Stimulated activated CD8-positive, alpha-beta memory T cell treated with anti-CD3 and anti-CD28 coated beads, Interleukin-12 subunit alpha, Interleukin-12 subunit beta, amount 100 ng/mL, for 4 hours (primary cell): ENCODE measurements at places on chromosomes 11 and 22.

DNA sequence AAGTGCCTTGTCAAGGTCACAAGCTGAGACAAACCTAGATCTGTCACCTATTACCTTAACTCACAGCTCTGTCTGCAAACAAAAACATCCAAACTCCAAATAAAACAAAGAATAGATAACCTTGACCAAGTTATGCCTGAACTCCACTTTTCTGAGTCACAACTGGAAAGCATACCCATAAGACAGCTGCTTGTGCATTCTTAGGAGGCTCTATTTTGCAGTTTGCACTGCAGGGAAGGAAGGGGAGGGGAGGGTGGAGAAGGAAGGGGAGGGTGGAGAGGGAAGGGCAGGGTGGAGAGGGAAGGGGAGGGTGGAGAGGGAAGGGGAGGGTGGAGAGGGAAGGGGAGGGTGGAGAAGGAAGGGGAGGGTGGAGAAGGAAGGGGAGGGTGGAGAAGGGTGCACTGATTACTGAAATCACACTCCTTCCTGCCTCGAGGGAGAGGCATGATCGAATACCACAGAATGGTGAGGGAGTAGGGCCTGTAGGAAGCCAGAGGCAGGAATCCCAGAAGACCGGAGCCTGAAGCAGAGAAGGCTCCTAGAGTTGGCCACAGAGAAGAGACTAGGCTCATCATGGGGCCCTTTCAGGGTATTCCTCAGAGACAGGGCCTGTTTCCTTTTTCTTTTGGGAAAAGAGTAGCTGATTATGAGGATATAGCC, 5.7 kb upstream of the OR52K2 start:
- DNase-seq: no peak

DNA sequence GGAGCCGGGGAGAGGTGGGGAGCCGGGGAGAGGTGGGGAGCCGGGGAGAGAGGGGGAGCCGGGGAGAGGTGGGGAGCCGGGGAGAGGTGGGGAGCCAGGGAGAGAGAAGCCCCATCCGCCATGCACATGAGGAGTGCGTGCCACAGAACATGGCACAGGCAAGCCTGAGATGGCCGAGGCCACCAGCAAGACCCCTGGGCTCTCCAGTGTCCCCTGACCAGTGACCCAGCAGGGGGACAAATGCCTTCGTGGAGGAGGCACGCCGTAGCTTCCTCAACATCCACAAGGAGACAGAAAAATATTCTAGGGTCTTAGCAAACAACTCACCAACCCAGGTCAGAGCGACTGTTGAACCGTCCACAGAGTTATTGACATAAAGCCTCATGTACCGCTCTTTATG, 618.8 kb downstream of the TBC1D22A start:
- DNase-seq: no peak

GRCh38 chr11:23555085-23555484, 694.8 kb upstream of the CCDC179 start:
- no peak for DNase-seq

DNA sequence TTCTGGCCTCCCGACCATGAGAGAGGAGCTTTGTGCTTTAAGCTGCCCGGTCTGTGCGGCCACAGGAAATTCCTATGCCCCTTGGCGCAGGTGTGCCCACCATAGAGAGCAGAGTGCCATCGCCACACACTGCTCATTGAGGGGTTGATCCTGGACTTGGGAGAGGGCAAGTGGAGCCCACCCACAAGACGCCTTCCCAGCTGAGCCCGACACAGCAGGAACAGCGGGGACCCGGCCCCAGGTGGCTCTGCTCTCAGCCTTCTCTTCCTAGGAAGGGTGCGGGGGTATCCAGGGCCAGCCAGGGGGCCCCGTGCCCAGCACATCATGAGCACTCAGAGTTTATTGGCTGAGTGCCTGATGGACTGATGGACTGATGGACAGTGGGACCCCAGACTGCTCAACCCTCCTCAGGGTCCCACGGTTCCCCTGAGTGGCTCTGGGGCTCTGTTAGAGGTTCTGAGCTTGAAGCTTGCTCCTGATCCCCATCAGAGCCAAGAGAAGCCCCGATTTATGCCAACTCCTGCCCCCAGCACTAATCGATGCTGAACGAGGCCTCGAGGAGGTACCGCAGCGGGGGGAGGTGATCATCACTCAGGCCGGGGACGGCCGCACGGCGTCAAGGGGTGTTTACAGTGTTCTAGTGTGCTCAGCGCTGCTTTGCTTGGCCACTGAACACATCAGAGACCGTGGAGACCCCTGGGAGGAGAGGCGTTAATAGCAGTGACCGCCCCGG, 13.5 kb upstream of the MRGPRD start:
- no peak for DNase-seq

DNA sequence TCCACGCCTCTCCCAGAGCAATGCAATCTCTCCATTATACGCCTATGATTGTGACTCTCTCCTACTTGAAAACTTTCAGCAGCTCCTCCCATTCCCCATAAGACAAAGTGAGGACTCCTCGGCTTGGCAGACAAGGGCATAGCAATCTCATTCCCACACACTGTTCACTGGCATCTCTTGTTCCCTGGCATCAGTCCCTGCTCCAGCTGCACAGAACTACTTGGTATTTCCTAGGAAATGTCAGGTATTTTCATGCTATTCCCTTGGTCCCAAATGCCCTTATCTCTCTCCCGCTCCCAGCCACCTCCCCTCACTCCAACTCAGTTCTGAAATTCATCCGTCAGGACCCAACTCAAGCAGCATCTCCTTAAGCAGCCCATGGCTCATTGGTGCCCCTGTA, 28.4 kb downstream of the TMPRSS5 start:
- DNase-seq: no peak

DNA sequence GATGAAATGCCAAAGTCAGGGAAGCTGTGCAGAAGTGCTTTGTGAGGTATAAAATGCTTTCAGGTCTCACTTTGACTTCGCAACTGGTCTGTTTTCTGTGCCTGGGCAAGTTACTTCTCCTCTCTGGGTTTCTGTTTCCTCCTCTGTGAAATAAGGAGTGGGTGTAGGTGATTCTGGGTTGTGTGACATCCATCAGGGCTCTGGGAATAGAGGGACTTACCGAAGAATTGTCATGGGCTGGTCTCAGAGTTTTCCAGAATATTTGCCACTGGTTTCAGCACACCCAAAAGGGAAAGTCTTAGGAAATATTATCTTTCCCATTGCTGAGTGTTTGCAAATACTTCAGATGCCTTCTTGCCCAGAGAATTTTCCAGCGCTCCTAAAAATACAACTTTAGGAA, 118.4 kb downstream of the KIAA1671 start:
- DNase-seq: no peak

- DNase-seq: no peak
Measured at GRCh38 chr11:129131316-129131715, 60.8 kb downstream of the ARHGAP32 start.

GRCh38 chr11:118900535-118901384, 17.1 kb downstream of the CXCR5 start:
- no peak for DNase-seq

DNA sequence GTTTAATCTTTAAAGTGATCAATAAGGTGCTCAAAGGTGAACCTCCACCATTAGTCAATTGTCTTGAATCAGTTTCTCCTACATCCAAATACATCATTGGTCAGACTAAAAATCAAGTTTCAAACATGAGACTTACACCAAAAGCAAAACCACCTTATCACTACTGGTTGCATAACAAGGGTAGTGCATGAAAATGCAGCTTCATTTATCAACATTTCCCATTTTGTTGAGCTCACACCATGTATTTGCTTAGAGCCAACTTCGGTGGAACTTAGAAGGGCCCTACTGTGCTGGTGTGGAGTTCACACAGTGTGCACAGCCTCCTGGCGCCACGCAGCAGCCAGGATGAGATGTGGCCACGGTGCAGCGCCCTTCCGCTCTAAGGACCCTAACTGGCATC, 23.1 kb upstream of the PHLDA2 start:
- no peak for DNase-seq

DNA sequence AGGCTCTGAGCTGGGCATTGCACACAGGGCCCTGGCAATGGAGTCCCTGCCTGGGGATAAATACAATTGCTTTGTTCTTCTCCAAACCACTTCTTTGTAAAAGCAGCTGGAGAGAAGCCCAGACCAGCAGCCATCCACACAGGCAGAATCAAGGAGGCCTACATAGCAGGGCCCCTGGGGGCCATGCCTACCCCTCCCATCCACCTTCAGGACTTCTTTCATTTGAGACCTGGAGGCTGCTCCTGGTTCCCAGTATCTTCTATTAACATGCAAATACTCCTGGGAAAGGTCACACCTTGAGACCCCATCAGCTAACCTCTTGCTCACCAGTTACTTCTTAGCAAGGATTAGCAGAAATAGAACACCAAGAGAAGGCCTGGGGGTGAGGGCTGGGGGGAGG, 511.1 kb downstream of the SOX6 start:
- no peak for DNase-seq

DNA sequence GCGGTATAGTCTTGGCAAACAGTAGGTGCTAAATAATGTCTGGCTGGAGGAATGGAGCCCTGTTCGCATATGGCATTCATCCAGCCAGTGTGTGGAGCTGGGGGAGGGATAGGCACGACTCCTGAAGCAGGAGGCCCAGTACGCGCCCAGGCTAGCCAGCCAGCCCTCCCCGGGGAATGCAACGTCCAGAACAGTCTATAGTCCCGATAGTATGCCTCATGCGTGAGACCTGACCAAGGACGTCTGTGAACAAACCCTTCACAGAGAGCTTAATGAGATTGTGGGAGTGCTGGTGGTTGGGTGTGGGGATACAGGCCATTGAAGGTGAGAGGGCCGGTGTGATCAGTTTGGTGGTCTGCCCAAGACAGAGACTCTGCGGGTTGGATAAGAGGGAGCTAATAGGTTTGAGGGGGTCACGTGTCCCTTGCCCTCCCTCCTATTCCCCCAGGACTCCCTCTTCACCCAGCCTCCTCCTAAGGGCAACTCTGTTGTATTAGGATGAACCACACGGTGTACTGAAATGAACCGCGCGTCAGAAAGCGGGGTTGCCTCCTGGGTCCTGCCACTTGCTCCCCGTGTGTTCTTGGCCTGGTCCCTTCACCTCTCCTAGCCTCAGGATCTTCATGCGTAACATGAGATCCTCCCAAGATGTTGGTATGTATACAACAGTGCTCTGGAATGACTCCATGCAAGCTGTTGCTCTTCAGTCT, 987 bp upstream of the GRIK4 start:
- DNase-seq: no peak

GRCh38 chr11:106193956-106194355, 116.5 kb downstream of the AASDHPPT start:
- no peak for DNase-seq

- no peak for DNase-seq
Measured at GRCh38 chr11:3213659-3214419, 4.8 kb downstream of the MRGPRG start.

DNA sequence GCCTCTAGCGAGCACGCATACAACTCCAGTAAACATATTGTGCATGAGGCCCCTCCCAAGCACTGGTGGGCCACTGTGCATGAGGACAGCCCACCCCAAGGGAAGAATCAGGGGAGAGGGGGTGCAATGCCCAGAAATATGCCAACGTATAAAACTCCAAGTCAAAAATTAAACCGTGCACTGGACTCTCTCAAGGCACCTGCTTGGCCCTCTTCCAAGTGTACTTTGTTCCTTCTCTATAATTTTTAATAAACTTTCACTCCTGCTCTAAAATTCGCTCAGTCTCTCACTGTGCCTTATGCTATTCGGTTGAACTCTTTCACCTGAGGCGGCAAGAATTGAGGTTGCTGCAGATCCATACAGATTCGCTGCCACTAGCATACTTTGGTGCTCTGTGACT, 465.3 kb upstream of the TENM4 start:
- DNase-seq: no peak
